ENCODE measurements at places on chromosomes 4 and X. TPM values are rescaled to one million over a fixed set of nuclear protein-coding genes. Genes with fewer than 3 reads are reported as not detected.

The FMR1NB gene
- total RNA-seq: not detected

The CABS1 gene
- total RNA-seq: not detected

The ADGRG2 gene
- 0.39 TPM for total RNA-seq

- DNase-seq: no peak
These were observed 1.5 kb downstream of the TIFA start for GRCh38 chr4:112284166-112284565.

- DNase-seq: no peak
These were observed 57.6 kb upstream of the PRKG2 start for GRCh38 chr4:81272671-81273070.

- no peak for DNase-seq
These were observed 99.5 kb downstream of the ZNF827 start for GRCh38 chr4:145839151-145839550.

- no peak for DNase-seq
These were observed 115.4 kb downstream of the PARM1 start for GRCh38 chr4:75048208-75048879.

The BEND2 gene
- total RNA-seq: not detected

DNA sequence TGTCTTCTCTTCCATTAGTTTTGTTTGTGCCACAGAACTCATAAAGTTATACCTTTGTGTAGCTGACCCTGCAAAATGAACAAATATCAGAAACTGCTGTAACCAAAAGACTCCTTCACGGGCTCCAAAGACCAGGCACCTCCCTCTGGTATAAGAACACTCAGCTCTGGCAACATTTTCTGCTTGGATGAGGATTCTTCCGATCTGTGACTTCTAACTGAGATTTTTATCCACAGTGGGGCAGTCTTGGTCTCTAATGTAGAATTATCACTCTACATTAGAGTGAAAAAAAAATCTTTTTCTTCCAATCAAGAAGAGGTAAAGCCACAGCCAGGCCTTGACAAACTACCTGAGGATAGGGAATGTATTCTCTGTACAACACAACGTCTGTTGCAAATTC lies 38.5 kb upstream of the PRSS48 start:
- DNase-seq: no peak

The N4BP2 gene
- 7.2 TPM for total RNA-seq
